Central memory CD4-positive, alpha-beta T cell (primary cell): ENCODE measurements at places on chromosomes 2 and 18.

DNA sequence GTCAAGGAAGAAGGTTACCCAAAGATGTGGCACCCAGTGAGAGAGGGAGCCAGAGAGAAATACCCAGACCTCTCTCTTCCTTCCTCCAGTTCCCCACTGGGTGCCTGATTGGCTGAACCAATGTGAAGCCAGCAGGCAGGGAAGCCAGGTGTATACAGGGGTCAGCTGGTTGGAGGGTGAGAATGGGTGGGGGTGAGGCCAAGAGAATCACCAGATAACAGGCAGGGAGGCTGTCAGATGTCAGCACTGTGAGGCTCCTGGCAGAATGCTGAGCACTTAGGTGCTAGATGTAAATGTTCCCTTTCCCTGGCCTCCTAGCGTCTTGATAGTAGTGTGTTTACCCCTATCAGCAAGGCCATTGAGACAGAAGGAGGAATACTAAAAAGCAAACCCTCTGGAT is 104.0 kb upstream of the MGAT5 start:
- DNase-seq: no peak

GRCh38 chr2:143823296-143823695 is 694.1 kb downstream of the ARHGAP15 start:
- DNase-seq: no peak

GRCh38 chr18:5195656-5196055 is 1.4 kb downstream of the AKAIN1 start:
- no peak for DNase-seq

DNA sequence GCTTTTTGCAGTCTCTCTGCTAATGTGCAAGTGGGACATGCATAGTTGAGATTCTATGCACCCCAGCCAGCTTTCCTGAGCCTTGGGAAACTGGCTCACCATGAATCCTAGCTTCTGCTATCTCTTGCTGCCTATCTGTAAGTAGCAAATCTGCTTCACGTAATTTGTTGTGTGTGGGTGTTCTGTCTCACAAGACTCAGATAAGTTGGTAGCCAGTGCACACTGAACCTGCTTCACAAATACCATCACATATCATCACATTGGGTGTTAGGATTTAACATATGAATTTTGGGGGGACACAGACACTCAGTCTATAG is 13.9 kb upstream of the VRK2 start:
- DNase-seq: no peak

DNA sequence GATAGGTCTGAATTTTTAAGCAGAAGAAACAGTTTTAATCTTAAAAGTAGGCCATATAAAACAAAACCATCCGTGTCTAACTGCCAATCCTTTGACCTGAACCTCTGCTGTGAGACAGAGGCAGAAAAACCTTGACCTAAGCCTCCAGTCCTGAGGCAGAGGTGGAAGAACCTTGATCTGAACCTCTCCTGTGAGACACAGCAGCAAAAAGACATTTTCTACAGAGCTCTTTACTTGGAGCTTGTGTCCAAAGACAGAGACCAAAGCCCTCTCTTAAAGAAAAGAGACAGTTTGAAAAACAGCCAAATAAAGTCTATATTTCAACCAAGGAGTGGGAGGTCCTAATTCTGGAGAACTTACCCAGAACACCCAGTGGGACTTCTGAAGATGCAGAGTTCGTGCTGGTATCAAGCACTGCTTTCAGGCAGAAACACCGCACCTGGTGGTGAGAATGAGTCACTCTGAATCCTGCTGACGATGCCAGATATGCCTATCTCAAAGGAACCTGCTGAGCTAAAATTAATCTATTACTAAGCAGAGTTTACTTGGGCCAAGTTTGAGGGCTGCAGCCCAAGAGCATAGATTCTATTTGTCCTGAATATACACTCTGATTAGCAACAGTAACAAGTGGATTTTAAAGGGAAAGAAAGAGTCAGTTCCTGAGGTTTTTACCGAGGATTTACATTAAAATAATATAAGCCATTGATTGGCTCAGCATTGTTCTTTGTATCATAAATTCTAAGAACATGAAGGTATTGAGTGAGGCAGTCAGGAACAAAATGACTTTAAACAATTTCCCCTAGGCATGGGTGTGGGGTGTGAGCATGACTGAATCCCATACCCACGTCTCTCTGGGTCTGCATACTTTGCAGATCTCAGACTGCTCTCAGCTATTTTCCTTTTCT is 806.4 kb downstream of the TRIB2 start:
- no peak for DNase-seq

GRCh38 chr18:23102493-23103261 is 32.6 kb upstream of the CABLES1 start:
- no peak for DNase-seq

DNA sequence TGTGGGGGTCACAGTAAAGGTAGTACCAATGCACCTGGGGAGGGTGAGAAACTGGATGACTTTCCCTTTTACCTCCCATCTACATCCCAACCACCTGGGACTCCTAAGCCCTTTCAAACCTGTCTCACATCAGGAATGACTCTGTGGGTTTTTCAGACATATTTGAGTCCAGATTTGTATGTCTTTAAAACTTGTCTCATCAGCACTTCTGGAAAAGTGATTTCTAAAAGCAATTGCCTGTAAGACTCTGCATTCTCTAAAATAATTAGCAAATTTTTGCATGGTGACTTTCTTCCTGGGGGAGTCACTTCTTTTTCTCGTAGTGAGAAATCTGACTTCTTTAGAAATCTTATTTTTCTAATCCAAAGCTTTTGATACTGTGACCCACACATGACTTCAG is 1553.0 kb upstream of the PIK3C3 start:
- no peak for DNase-seq

DNA sequence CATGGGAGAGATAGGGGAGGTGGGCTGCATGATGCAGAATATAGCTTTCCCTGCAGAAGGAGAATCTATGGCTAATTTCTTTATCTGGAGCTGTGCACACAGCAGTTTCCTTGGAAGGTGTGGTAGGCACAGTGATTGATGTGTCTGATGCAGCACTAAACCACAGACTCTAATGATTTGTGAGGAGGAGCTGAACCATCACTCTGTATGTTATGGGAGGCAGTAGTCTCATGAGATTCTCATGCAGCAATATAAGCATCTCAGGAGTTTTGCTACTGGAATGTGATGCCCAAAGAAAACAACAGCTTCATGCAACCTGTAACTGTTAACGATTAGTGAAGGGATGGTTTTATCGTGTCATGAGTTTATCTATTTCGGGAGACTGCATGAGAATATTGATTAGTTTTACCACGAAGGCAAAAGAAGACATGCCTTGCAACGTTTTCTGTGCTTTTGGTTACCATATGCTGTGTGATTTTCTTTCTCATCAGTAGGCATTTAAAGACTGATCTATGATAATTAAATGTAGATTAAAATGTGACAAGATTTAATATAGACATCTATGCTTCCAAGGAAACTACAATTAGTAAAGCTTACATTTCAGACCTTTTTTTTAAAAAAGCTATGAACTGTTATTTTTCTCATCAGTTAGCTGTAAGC is 286.8 kb downstream of the ARL6IP6 start:
- DNase-seq: no peak

- no peak for DNase-seq
Observed at GRCh38 chr18:27413495-27414401, 228.6 kb upstream of the CHST9 start.

GRCh38 chr2:130840506-130840905 is 3.8 kb downstream of the ARHGEF4 start:
- DNase-seq: no peak

- DNase-seq: no peak
Observed at GRCh38 chr2:241947004-241947350, 77.4 kb downstream of the RTP5 start.

DNA sequence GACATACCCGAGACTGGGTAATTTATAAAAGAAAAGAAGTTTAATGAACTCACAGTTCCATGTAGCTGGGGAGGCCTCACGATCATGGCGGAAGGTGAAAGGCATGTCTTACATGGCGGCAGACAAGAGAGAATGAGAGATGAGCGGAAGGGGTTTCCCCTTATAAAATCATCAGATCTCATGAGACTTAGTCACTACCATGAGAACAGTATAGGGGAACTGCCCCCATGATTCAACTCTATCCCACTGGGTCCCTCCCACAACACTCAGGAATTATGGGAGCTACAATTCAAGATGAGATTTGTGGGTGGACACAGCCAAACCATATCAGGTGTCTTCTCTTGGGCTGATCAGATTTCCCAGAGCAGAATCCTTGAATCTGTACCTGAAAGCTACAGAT is 617.3 kb upstream of the ID2 start:
- no peak for DNase-seq

GRCh38 chr2:17538844-17539554 is 1.5 kb upstream of the VSNL1 start:
- no peak for DNase-seq

- DNase-seq: no peak
Observed at GRCh38 chr2:229176136-229176535, 95.0 kb downstream of the PID1 start.

- DNase-seq: no peak
Observed at GRCh38 chr2:240402566-240403272, 32.7 kb upstream of the GPC1 start.

- DNase-seq: no peak
Observed at GRCh38 chr18:77203071-77203470, 46.6 kb upstream of the GALR1 start.

GRCh38 chr2:234680688-234681619 is 184.1 kb upstream of the ARL4C start:
- DNase-seq: no peak

DNA sequence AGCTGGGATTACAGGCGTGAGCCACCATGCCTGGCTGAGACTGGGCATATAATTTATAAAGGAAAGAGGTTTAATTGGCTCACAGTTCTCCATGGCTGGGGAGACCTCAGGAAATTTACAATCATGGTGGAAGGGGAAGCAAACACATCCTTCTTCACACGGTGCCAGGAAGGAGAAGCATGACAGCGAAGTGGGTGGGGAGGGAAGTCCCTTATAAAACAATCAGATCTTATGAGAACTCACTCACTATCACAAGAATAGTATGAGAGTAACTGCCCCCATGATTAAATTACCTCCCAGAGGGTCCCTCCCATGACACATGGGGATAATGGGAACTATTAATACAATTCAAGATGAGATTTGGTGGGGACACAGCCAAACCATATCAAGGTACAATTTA is 7.8 kb upstream of the LCLAT1 start:
- DNase-seq: no peak

DNA sequence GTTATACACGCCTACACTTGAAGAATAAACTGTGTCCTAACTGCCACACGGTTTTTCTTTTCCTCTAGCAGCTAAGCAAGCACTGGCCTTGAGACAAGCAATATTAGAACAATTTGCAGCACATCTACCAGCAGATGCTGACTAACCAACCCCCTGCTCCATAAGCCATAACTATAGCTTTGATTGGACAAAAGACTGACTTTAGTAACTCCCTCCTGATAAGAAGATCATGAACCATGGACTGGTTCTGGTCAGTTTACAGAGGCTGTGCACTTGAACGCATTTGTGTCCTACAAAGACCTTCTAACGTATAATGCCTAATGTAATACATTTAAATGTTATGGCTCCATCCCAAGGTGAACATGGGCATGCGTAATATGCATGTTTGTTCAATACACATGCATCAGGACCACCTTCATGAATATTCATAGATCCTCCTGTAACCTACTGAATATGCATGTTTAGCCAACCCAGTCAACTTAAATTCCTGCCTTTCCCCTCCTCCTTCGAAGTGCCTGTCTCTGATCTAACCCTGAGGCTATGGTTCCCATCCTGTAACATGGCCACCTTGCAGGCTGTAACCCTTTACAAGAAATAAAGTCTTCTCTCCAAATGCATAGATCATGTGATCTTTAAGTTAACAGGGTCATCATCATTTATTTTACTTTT is 26.5 kb downstream of the SLC4A5 start:
- DNase-seq: no peak

DNA sequence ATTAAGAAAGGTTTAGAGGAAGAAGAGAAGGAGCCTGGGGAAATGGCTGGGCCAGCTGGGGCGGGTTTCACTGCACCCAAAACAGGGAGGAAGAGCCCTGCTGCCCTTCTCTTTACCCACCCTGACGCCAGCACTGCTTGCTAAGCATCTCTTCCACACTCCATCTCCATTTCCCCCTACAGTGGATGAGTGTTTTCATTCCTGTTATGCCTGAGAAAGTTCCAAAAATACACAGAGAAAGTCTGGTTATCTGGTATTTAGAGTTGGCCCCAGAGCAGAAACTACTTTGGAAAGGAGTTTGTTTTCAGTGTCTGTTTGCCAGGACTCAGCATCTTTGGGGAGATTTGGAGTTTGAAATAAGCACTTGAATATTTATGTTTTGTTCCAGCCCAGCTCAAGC is 451.0 kb downstream of the SLC4A3 start:
- DNase-seq: no peak

GRCh38 chr2:199524689-199525574 is 67.2 kb upstream of the SATB2 start:
- no peak for DNase-seq

DNA sequence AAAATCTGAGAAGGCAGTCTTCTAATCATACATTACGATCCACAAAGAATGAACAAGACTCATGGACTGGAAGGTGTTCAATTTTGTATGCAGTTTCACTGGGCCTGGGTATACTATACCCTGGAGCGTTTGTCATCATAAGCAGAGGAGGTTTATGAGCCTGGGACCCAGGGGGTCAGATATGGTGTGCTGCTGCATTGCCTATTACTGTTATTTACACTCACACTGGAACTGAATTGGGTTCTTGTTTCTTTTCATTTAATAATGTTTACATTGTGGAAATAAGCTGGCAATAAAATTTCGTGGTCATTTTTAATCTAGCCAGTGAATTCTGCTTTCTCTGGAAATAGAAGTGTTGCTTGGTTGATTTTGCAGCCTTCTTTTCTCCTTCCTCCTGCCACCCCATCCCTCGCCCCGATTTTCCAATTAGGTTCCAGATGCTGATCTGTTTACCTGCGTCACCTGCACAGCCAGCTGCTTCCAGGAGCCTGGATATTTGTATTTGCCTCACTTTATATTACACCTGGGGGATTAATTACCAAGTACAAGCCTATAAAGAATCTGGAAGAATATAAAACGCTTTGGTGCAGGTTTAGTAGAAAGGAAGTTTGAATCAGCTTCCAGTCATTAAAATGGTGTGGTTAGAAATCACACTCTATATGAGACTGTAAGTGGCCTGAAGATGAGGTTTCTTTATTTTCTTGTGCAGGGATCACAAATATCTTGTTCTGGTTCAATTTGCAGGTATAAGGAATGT is 234.4 kb downstream of the SOCS6 start:
- DNase-seq: no peak

DNA sequence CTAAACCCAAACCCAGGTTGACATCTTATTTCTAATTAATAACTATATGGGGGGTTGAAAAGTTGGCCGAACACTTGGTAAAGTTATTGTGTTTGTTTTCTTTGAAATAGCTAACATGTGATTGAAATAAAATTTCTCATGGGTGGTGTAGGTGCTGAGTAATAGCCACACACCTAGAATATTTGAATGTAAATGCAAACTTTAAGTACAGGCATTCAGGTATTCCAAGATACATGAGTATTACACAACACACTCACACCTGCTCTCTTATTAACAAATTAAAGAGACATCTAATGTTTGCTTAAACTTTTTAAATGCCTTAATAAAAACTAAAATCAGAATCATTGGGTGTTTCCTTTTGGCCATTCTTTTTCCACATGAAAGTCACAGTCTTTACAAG is 165.5 kb downstream of the EHBP1 start:
- no peak for DNase-seq
